Endothelial cell (in vitro differentiated cells): ENCODE measurements at places on chromosomes 1 and 21.

DNA sequence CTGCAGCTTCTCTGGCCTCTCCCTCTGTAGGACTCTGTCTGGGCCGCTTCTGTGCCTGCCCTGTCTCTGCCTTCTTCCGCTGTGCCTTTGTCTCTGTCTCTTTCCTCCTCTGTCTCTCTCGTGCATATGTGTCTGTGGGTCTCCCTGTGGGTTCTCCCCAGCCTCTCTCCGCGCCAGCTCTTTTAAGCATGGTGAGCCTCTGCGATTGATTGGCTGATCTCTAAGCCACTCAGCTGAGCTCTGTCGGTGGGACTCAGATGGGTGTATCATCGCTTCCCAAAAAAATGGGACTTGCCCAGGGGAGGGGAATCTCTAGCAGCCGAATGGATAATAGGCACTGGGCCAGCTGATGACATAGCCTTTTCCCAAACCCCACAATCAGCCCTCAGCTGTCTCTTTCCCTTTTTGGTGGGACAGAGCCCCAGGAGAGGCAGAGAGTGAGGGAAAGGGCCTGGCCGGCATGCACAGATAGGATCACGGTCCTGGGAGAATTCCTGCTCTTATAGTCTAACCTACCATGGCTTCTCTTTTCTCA lies at the start of gene ADAMTS4:
ADAMTS4 (minus strand) TSS at position 158 of the 535 bp plus-strand sequence. CDS start 427 bp downstream, outside the sequence.
- H3K4me3 ChIP-seq = peak within 1 kb of the TSS; percentile 92
- no peak for DNase-seq
- H3K36me3 ChIP-seq = peaks cover 12% of the 10 kb centered on the region
- peaks cover 13% of the 10 kb centered on the region for H3K27me3 ChIP-seq

GRCh38 chr1:232432313-232432712 lies 197.6 kb downstream of the SIPA1L2 start:
- DNase-seq = no peak
- peaks cover 12% of the 10 kb centered on the region for H3K27me3 ChIP-seq
- H3K4me1 ChIP-seq = no peaks in the 10 kb centered on the region
- peaks cover 60% of the 10 kb centered on the region for H3K36me3 ChIP-seq
- H3K4me3 ChIP-seq = peak overlapping the region; percentile 6
- H3K27ac ChIP-seq = no peak overlapping the region

- peaks cover 5% of the 10 kb centered on the region for H3K27me3 ChIP-seq
- DNase-seq = no peak
- peaks cover 8% of the 10 kb centered on the region for H3K4me1 ChIP-seq
- no peaks in the 10 kb centered on the region for H3K36me3 ChIP-seq
- H3K4me3 ChIP-seq = no peak overlapping the region
Observed at GRCh38 chr1:244768804-244769203, 66.7 kb upstream of the COX20 start.

DNA sequence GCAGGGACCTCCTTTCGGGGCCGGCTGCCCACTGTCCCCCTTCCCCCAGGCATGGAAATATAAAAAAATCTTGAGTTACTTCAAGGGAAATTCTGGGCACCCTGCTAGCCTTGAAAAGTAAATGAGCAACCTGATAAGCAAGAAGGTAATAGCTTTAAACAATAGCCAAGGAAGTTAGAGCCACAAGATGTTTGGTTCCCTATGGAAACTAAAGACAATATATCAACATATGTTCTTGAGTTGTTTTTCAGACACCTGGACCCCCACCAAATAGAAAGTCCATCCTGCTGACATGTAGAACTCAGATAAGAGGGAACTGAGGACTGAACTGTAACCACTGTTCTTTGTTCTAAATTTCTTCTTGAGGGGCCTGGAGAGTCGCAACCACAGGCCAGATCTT lies 19.3 kb upstream of the SLC35A3 start:
- peak overlapping the region; percentile 94 for H3K27ac ChIP-seq
- H3K4me3 ChIP-seq = no peak overlapping the region
- DNase-seq = peak; percentile 29

DNA sequence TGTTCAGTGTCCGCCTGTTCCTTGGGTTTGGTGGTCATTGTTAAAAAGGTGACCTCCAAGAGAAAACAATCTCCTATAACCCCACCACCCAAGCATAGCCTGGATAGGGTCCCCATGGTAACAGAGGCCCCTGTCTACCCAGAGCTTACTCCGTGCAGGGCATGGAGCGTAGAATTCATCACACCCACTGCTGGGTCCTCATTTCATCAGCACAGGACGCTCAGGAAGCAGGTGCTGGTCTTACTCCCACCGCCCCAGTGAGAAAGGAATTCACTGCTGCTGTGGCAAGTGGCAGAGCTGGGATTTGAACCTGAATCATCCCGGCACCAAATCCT lies 37.0 kb downstream of the ARHGEF10L start:
- H3K4me1 ChIP-seq = peaks cover 28% of the 10 kb centered on the region
- no peaks in the 10 kb centered on the region for H3K36me3 ChIP-seq
- no peak overlapping the region for H3K27ac ChIP-seq
- H3K27me3 ChIP-seq = peaks cover 10% of the 10 kb centered on the region
- H3K4me3 ChIP-seq = no peak overlapping the region

DNA sequence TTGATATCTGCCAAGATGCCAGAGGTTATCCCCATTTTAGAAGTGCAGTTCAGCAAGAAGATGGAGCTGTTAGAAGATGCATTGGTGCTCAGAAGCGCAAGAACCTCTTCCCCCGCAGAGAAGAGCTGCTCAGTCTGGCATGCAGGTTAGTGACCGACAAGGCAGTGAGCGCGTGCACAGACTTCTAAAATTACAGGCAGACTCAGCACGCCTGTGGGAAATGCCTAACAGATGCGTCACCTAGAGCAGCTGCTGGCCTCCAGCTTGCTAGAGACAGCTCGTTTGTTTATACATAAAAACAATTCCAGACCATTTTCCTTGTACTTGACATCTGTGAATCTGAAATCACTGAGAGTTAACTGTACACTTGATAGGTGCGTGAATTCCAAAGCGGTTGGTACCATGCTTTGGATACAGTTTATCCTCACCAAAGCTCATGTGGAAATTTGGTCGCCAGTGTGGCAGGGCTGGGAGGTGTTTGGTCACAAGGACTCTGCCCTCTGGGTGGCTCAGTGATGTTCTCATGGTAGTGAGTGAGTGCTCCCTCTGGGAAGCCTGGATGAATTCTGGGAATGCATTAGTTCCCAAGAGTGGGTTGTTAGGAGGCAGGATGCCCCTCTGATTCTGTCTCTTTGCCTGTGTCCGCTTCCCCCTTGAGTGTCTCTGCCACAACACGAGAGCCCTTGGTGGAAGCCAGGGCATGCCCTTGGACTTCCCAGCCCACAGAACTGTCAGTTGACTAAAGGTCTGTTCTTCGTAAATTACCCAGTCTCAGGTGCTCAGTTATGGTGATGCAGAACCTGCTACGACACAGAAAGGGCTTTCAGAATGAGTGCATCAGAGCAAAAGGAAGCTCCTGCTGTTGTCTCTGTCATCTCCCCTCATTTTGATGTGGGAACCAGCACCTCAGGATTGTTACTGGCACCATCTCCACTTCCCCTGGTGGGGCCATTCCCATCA lies 24.4 kb downstream of the SNAP47 start:
- no peaks in the 10 kb centered on the region for H3K4me1 ChIP-seq
- H3K27me3 ChIP-seq = peaks cover 2% of the 10 kb centered on the region
- H3K27ac ChIP-seq = no peak overlapping the region

GRCh38 chr1:160206036-160206389 lies 829 bp downstream of the PEA15 start:
- peaks cover 45% of the 10 kb centered on the region for H3K36me3 ChIP-seq
- peak overlapping the region; percentile 95 for H3K27ac ChIP-seq
- H3K4me3 ChIP-seq = peak overlapping the region; percentile 89
- peaks cover 68% of the 10 kb centered on the region for H3K4me1 ChIP-seq
- DNase-seq = no peak

GRCh38 chr1:66282891-66283621 lies 250.9 kb upstream of the SGIP1 start:
- H3K4me1 ChIP-seq = peaks cover 30% of the 10 kb centered on the region
- peaks cover 2% of the 10 kb centered on the region for H3K27me3 ChIP-seq
- no peaks in the 10 kb centered on the region for H3K36me3 ChIP-seq
- H3K4me3 ChIP-seq = no peak overlapping the region

GRCh38 chr1:27136236-27136551 lies 18.7 kb downstream of the SLC9A1 start:
- DNase-seq = no peak
- H3K27ac ChIP-seq = no peak overlapping the region
- peaks cover 46% of the 10 kb centered on the region for H3K4me1 ChIP-seq

DNA sequence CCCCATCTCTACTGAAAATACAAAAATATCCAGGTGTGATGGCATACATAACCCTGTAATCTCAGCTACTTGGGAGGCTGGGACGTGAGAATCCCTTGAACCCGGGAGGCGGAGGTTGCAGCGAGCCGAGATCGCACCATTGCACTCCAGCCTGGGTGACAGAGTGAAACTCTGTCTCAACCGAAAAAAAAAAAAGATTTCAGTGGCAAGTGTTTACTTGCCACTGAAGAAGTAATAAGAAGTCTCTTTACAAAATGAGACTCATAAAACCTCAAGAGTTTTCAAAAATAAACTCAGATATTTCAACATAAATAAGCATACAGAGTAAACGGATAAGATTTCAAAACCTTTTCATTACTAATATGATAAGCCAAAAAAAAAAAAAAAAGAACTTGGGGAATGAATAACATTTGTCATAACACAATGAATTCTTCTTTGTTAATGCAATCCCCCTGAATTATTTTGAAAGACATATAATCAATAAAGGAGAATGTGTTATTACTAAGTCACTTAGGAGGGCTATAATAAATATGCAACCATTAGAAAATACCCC lies 34.2 kb upstream of the EXO1 start:
- no peak overlapping the region for H3K4me3 ChIP-seq
- peaks cover 3% of the 10 kb centered on the region for H3K27me3 ChIP-seq
- H3K36me3 ChIP-seq = no peaks in the 10 kb centered on the region
- no peaks in the 10 kb centered on the region for H3K4me1 ChIP-seq
- H3K27ac ChIP-seq = no peak overlapping the region

- no peak overlapping the region for H3K27ac ChIP-seq
- H3K4me3 ChIP-seq = peak overlapping the region; percentile 65
- H3K36me3 ChIP-seq = peaks cover 4% of the 10 kb centered on the region
- H3K4me1 ChIP-seq = peaks cover 2% of the 10 kb centered on the region
Observed at GRCh38 chr1:235366286-235366685, 941 bp upstream of the TBCE start.

DNA sequence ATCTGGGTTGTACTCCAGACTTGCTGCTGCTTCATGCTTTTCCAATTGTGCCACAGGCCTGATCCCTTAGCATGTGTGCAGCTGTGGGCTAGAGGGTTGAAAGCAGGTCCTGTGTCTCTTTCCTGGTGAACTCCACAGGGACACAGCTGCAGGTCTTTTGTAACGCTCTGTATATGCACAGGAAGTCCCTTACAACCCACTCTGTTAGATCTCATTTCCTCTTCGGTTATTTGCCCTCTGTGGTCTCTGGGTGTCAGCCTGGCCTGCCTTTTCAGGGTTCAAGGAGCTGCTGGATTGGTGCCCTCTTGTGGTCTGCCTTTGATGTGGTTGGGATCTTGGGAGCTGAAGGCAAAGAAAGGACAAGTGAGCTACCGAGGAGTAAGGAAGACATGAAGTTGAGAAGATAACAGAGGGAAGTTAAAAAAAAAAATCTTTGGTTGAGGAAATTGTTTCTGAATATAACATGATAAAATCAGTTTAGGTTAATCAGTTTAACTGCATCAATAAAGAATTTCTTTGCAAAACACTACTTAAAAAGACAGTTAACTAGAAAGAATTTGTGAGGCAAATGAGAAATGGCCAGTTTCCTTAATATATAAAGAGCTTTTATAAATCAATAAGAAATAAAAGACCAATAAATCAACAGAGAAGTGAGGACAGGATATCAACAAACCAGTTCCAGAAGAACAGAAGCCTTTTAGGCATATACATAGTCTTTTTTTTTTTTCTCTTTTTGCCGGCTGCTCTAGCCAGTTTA lies 44.1 kb downstream of the UCK2 start:
- peak; percentile 31 for DNase-seq
- H3K4me1 ChIP-seq = peaks cover 40% of the 10 kb centered on the region
- peaks cover 19% of the 10 kb centered on the region for H3K36me3 ChIP-seq
- H3K27ac ChIP-seq = peak overlapping the region; percentile 83
- peaks cover 2% of the 10 kb centered on the region for H3K27me3 ChIP-seq
- peak overlapping the region; percentile 59 for H3K4me3 ChIP-seq

DNA sequence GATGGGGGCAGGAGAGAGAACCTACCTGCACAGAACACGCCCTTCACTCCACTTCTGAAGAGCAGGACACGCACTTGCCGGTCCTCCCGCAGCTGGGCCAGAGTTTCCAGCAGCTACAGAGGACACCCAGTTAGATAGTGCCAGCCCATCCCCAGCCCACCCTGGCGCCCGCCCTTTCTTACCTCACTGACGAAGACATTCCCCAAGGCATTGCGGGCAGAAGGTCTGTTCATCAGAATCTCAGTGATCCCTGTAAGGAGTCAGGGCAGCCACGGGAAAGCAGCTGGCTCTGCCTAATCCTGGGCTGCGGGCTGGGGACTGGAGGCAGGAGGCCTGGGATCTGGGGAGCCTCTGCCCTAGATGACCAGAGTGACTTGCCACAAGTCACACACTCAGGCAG lies 10.0 kb downstream of the ECHDC2 start:
- no peaks in the 10 kb centered on the region for H3K4me1 ChIP-seq
- no peaks in the 10 kb centered on the region for H3K27me3 ChIP-seq
- no peak overlapping the region for H3K4me3 ChIP-seq
- H3K27ac ChIP-seq = no peak overlapping the region

- H3K27ac ChIP-seq = no peak overlapping the region
- peaks cover 6% of the 10 kb centered on the region for H3K27me3 ChIP-seq
- DNase-seq = no peak
- no peaks in the 10 kb centered on the region for H3K4me1 ChIP-seq
- H3K4me3 ChIP-seq = no peak overlapping the region
- H3K36me3 ChIP-seq = peaks cover 5% of the 10 kb centered on the region
Observed at GRCh38 chr1:41618066-41618825, 133.8 kb upstream of the EDN2 start.

DNA sequence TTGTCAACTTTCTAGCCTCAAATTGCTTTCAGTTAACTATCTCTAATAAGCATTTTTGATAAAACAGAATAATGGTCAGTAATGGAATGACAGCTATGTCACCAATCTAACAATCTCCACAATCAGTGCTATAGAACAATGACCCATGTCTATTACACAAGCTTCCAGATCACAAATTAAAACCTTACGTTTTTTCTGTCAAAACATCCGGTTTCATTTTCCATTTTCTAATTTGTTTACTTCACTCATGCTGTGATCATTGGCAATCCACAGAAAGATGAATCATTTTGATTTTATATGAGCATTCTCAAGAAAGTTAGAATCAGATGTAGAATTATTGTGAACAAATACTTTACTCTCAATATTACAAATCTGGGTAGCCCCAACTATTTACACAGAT lies 80.3 kb downstream of the KCNT2 start:
- H3K27me3 ChIP-seq = no peaks in the 10 kb centered on the region
- H3K4me3 ChIP-seq = no peak overlapping the region
- no peaks in the 10 kb centered on the region for H3K36me3 ChIP-seq
- no peak for DNase-seq
- no peaks in the 10 kb centered on the region for H3K4me1 ChIP-seq
- H3K27ac ChIP-seq = no peak overlapping the region

DNA sequence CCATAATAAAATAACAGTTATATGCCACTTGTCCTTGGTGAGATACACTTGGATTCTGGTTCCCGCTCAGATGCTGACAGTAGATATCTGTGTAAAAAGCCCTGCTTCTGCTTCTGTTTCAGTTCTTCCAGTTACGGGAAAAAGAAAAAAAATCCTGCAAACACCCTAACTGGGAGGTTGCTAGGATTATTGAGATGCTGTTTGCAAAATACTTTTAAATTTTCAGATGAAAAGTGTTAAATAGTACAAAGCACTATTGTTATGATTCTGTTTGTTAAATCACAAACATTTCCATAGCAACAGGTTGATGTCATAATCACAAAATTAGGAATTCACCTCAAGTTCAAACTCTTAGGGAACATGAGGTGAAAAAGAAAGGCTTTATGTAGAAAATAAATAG lies 232.3 kb downstream of the HMCN1 start:
- no peaks in the 10 kb centered on the region for H3K27me3 ChIP-seq
- H3K36me3 ChIP-seq = no peaks in the 10 kb centered on the region
- DNase-seq = no peak
- H3K4me1 ChIP-seq = peaks cover 25% of the 10 kb centered on the region
- H3K4me3 ChIP-seq = no peak overlapping the region
